ENCODE measurements at places on chromosomes 3 and 15. TPM values are rescaled to one million over a fixed set of nuclear protein-coding genes. Genes with fewer than 3 reads are reported as not detected.

The SORD gene
- 9.0 TPM for total RNA-seq

The ILDR1 gene
- total RNA-seq = 0.49 TPM

The PBRM1 gene
- total RNA-seq = 83.4 TPM

The CHRD gene
- total RNA-seq = 31.3 TPM

The ACOX2 gene
- total RNA-seq = 15.8 TPM

The ANKUB1 gene
- total RNA-seq = not detected

Measured in skin of body (tissue), 3 donors.